Large intestine (tissue), 12 donors: ENCODE measurements at places on chromosomes 7 and 10.

- DNase-seq = no peak
These were observed 325.6 kb downstream of the PLXNA4 start for GRCh38 chr7:132250480-132251326.

DNA sequence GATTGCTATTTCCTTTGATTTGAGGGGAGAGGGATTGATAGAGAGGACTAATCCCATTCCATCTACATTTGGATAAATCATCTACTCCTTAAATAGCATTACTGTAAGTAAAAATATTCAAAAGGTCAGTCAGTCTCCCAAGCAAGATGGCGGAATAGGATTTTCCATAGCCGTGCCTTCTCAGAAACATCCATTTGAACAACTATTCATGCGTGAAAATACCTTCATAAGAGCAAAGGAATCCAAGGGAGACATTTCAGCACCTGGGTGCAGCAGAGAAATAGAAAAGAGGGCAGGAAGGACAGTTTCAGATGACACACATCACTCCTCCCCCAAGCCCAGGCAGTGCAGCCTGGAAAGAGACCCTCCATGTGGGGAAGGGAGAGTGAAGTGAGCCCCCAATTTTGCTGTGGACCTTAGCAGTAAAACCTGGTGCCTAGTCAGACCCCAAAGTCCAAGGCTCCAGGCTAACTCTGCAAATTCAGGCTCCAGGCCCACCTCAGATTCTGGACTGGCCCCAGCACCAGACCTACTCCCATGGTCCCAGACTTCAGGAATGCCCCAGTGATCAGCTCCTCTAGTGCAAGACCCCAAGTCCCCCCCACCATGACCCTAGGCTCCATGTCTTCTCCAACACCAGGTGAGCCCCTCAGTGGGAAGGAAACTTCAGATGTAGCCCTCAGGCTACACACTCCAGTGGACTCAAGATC is 104.3 kb upstream of the LANCL2 start:
- DNase-seq = no peak

DNA sequence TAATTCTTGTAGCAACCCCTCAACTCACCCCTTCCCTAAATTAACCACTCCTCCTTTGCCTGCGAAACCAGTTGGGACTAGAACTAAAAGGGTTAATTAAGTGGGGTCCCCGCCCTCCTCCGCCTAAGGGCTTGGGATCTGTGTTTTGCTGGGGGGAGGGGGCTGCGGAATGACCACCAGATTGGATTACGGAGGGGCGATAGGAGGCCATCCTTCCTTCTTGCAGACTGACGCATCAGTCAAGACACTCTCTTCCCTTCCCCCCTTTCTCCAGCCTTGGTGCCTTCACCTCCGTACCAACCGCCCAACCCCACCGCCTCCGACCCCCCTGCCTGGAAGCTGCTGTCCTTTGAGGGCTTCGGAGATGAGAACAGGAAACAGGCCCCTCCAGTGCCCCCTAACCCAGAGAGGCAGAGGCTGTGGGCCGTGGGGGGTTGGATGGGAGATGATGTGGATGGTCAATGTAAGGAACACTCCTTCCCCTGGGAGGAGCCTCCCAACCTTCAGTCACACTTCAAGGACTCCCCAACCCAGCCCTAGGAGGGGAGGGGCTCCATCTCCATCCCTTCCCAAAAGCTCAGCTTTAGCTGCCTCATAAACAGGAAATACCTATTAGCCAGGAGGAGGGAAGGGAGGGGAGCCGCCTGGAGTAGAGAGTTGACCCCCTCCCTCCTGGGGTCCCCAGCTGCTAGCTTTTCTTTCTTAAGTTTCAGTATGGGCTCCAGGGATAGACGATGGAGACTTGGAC is 997 bp upstream of the LDB1 start:
- peak; percentile 75 for DNase-seq

DNA sequence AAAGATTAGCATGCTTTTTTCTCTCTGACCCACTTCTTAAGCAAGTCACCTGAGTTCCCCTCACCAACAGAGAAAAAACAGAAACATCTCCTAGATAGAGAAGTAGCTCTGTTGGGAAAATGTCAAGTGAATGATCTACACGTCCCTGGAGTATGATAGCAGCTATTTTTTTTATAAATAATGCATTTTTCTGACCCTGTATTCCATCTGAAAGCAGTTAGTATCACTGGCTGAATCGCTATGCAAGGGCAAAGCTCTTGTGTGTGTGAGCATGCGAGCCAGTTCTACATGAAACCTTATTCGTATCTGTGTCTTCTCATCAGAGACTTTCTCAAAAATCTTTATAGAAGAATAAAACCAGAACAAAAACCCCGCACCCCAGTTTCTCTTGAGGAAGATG is 8.2 kb downstream of the ANKMY2 start:
- DNase-seq = no peak

DNA sequence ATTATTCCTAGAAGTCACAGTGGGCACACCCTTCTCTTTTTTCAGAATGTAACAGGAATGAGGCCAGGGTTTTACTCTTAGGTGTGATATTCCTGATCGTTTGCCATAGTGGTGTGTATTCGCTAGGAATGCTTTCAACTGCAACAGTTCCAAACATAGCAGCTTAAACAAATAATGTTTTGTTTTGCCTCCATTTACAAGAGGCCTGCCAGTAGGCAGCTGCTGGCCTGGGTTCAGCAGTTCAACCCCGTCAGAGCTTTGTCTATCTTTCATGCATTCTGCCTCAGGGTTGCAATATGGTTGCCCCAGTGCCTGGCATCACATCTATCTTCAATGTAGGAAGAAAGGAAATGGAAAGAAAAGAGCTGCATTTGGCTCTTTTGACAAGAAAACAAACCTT is 21.7 kb upstream of the RET start:
- no peak for DNase-seq

DNA sequence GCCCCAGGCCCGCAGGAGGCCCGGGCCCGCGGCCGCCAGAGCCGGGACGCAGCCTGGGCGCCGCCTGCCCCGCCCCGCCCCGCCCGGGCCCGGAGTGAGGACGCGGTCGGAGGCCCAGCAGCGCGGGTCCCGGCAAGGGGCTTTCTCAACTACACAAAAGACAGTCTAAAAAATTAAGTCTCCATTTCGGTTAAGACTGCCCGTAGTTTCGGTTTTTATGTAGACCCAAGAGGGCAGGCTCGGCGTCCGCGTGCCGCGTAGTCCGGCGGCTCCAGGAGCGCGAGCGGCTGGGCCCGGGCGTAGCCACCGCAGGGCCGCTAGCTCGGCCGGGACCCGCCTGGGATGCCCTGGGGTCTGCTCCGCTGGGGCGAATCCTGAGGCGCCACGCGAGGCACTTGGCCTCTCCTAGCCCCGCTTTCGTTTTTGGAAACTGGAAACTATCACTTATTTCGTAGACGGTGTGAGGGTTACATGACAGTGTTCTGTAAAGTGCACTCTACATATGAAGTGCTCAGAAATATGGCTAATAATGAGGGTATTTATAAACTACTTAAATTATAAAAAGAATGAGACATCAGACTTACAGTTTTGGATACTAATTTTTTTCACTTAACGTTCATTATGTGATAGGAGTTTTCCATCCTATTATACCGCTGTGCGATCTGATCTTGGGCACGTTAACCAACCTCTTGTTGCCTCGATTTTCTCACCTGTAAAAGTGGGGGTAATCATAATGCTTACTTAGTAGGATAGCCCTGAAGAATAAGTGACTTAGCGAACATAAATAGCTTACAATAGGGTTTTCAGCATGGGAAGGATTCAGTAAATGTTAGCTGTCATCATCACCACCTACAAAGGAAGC is 573 bp downstream of the BLVRA start:
- no peak for DNase-seq

DNA sequence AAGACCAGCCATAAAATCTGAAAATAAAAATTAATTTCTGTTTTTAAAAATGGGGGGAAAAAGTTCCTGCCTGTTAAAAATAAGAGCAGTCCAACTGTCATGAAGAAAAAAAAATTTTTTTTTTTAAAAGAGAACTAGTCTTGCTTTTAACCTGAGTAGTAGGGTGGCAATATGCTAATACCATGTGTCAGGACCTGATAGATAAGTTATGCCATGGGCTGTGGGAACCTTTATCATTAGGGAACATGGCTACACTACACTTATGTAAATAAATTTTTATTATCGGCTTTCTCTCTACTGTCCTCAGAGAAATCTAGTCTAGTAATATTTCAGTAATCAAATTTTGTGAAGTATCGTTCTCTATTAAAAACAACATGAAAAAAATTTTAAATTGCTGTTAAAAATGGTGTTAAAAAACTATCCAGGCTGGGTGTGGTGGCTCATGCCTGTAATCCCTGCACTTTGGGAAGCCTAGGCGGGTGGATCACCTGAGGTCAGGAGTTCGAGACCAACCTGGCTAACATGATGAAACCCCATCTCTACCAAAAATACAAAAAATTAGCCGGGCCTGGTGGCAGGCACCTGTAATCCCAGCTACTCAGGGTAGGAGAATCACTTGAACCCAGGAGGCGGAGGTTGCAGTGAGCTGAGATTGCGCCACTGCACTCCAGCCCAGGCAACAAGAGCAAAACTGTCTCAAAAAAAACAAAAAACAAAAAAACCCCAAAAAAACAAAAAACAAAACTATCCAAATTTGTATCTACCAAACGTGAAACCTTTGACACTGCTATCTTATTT is 20.7 kb downstream of the NT5C3A start:
- no peak for DNase-seq

DNA sequence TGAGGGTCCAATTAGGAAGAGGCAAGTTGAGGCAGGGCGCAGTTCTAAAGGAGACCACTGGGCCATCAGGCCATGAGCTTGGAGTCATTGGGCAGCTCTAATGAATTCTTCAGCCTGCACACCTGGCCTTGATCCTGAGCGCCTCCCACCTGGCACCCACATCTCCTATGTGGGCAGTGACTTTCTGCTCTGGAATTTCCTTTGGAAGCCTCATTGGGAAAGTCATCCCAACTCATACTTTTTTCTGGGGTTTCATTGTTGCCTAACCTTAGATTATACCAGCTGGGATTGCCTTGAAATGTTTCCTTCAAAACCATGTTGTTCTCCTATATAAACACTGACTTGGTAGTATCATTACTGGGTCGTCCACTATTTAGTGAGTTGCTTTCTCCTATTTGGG is 54.1 kb downstream of the PLPP4 start:
- DNase-seq = no peak

DNA sequence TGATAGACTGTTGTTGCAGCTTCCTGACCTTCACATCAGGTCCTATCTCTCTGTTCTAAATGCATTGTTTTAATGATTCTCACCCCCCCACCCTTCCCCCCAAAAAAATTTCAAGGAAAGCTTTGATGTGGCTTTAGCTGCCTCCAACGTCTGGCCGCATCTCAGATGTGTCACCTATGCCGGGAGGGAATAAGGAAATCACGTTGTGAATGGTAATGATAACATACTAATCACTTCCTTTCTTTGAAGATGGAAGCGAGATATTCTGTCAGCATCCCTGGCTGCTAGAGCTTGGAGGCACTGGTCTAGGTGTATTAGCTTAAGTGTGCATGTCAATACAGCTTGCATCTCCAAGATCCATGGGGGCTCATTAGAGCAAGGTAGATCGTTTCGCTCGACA is 89.6 kb downstream of the VTI1A start:
- DNase-seq = no peak

- no peak for DNase-seq
These were observed 22.3 kb upstream of the TMEM26 start for GRCh38 chr10:61475449-61475873.

DNA sequence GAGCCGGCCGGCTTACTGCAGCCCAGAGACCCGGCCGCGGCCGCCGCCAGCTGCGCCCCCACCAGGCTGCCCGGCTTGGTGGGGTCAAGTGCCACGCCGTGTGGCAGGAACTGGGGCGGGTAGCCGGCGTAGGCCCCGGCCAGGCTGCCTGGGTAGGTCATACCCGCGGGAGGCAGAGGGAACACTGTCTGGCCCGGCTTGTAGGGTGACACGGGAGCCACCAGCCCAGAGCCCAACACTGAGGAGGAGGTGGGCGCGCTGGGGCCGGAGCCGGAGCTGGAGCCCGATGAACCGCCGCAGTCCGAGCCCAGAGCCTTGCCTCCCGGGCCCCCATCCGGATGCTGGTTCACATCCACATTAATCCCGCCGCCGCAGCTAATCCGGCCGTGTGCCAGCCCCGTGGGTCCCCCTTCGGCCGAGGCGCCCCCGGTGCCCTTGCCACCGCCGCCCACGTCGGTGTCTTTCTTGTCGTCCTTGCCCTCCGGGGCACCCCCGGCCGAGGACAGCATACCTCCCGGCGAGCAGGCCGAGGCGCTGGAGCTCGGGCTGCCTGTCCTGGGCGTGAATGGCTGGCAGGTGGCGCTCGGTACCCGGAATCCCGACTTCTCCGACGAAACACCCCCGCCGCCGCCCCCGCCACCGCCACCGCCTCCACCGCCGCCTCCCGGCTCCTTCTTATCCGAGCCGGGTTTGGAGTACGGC is 2.0 kb downstream of the ZNF503 start:
- no peak for DNase-seq

DNA sequence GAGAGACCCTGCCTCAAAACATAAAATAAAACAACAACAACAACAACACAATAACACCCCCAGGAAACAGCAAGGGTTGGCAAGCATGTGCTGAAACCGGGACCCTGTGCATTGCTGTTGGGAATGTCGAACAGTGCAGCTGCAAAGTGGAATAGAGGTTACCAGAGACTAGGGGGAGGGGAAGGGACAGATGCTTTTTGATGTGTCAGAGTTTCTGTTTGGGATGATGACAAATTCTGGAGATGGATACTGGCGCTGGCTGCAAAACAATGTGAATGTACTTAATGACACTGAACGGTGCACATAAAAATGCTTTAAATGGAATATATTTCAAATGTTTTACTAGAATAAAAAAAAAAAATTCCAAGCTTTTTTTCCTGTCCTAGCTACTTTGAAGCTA is 241.8 kb downstream of the TEX36 start:
- no peak for DNase-seq

DNA sequence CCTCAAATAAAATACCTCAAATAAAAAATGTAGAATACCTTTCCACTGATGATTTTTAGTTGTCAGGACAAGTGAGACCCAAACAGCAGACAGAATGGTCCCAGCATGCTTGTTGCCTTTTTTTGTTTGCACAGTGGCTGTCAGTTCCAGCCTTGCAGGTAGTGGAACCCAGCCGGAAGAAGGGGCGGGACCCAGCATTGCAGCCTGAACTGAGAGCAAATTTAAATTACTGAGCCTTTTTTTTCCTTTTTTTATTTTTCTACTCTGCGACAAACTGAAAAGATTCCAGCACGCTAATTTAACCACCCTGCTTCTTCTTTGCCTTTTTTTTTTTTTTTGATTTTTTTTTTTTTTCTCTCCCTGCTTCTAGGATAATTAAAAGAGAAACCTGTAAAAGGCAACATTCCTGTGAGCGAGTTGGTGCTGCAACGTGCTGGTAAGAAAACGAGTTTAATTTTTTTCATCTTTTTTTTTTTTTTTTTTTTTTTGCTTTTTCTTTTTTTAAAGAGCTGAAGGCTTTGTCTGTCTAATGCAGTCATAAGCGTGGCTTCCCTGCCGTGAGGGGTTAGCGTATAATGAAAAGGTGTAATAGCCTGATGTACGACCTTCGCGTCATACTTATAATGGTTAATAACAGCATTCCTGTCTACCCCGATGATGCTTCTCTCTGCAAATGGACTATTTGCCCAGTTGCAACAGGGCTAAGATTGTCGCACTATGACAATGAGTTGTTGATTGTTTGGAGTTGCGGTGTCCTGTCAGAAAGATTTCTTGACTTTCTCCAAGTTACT is 555.3 kb upstream of the CELF2 start:
- no peak for DNase-seq
